ENCODE measurements at places on chromosomes 5 and 9.

DNA sequence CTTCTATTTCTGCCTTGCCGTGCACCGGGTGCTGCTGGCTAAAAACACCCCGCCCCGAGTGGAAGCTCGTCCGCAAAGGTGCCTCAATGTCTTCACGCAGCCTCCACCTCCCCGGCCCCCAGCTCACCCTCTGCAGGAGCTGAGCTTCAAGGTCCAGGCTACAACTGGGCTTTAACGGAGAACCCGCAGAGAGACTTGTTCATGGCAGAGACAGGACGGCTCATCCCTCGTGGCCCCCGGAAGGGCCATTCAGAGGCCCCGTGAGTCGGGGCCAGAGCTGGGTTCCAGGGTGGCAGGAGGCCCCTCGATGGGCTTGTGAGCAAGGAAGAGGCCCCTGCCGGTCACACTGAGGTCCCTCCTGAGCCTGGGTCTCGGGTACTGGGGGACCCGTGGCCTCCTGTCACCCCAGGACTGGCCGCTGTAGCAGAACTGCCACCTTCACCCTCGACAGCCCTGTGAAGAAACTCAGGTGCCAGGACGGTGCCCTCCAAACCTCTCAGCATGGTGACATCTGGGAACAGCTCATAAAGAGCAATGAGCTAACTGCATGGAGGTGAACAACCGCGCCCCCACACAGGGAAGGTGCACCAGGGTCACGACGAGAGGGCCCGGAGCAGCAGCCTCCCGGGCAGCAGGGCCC lies 58.0 kb upstream of the UBAC1 start:
- DNase-seq: no peak

- DNase-seq: no peak
These were observed 96.5 kb downstream of the GABBR2 start for GRCh38 chr9:98612061-98612752.

- no peak for DNase-seq
These were observed 380.9 kb downstream of the RAB3C start for GRCh38 chr5:58963821-58964220.

- DNase-seq: no peak
These were observed 122.5 kb downstream of the CDH18 start for GRCh38 chr5:19865336-19866089.

- no peak for DNase-seq
These were observed 29.0 kb downstream of the GLRA1 start for GRCh38 chr5:151895660-151896030.

GRCh38 chr5:139764886-139765408 lies 30.7 kb upstream of the PSD2 start:
- no peak for DNase-seq

GRCh38 chr5:13480834-13481233 lies 463.7 kb downstream of the DNAH5 start:
- no peak for DNase-seq

Data from cortex of kidney (tissue), 1 donor.